ENCODE measurements at places on chromosomes 3 and 15.

- no peak for DNase-seq
Observed at GRCh38 chr3:52809662-52810377, 15.2 kb downstream of the ITIH3 start.

DNA sequence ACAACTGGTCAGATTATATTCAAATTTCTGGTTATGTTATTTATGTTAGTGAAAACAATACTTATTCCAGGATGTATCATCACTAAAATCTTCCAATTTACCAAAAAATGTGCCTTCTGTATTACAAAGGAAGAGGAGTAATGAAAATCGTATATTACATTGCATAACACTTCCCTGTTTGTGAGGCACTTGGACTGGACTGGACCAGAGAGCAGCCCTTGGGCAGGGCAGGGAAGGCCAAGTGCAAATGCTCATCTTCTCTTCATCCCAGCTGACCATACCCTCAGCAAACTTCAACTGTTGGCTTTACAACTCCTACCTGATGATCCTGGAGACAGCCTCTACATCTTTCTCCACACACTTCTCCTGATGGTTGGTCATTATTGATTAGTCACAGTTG is 285.7 kb upstream of the MME start:
- DNase-seq: no peak

DNA sequence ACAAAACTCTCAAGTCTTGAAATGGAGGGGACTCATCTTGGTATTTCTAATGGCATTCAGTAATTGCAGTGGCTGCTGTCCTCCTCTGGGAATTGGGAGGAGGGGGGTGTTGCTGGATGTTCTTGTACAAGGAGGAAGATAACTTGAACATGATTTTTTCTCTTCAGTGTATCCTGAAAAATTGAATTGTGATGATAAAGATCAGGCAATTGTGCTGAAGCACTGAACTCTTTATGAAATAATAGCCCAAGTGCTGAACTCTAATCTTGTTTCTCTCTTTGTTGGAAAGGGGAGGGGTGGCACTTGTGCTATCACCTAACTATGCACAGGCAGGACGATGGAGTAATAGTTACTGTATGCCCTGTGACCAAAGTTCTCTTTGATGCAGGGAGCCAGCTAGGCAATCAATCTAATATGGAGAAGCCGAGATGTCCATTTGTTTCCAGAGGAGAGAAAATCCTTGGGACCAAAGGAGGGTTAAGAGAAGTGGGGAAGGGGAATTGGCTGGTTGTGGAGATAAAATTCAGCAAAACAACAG is 68.1 kb upstream of the ATP2C1 start:
- no peak for DNase-seq

GRCh38 chr15:22951381-22952280 is 28.5 kb downstream of the CYFIP1 start:
- DNase-seq: peak; percentile 73

GRCh38 chr3:86563400-86563970 is 427.5 kb downstream of the VGLL3 start:
- DNase-seq: no peak

DNA sequence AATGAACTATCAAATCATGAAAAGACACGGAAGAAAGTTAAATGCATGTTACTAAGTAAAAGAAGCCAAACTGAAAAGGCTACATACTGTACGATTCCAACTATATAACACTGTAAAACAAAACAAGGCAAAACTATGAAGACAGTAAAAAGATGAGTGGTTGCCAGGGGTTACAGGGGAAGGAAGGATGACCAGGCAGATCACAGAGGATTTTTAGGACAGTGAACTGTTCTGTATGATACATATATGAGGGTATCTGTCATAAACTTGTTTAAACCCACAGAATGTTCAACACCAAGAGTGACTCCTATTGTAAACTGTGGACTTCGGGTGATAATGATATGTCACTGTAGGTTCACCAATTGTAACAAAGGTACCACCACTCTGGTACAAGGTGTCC is 60.6 kb downstream of the CHSY1 start:
- no peak for DNase-seq

DNA sequence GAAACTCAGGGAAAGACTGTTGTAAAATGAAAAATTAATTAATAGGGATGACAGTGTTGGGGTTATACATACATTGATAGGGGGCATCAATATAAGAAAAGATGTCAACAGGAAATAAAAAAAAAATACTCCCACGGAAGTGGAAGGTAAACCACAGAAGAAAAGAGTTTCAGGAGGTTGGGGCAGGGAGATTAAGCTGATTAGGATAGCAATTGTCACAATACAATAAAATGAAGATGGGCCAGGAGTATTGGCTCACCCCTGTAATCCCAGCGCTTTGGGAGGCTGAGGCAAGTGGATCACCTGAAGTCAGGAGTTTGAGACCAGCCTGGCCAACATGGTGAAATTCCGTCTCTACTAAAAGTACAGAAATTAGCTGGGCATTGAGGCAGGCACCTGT is 536.1 kb downstream of the AGBL1 start:
- no peak for DNase-seq

- no peak for DNase-seq
Observed at GRCh38 chr3:52721002-52721729, 15.3 kb downstream of the SPCS1 start.

DNA sequence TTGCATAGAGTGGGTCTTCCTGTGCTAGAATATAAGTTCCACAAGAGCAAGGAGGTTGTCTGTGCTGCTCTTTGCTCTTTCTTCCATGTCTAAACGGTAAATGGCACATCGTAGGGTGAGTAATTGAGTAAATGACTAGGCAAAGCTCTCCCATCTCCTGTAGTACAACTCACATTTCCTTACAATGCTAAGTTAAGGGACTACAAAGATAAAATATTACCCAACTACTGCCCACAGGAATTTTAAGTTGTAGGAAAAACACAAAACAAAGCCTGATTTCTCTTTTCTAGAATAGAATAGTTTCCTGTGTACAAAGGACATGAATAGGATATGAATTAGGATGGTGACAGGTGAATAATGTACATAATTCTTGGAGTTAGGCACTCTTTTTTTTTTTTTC is 19.9 kb upstream of the LRIG1 start:
- DNase-seq: no peak

GRCh38 chr3:130900959-130901358 is 7.1 kb downstream of the ATP2C1 start:
- no peak for DNase-seq

- no peak for DNase-seq
Observed at GRCh38 chr3:149936812-149937230, 33.9 kb downstream of the PFN2 start.

GRCh38 chr3:30586096-30586805 is 20.1 kb upstream of the TGFBR2 start:
- DNase-seq: no peak

GRCh38 chr3:65955792-65956477 is 82.8 kb downstream of the MAGI1 start:
- no peak for DNase-seq

GRCh38 chr3:72727172-72727571 is 121.1 kb downstream of the SHQ1 start:
- DNase-seq: no peak

DNA sequence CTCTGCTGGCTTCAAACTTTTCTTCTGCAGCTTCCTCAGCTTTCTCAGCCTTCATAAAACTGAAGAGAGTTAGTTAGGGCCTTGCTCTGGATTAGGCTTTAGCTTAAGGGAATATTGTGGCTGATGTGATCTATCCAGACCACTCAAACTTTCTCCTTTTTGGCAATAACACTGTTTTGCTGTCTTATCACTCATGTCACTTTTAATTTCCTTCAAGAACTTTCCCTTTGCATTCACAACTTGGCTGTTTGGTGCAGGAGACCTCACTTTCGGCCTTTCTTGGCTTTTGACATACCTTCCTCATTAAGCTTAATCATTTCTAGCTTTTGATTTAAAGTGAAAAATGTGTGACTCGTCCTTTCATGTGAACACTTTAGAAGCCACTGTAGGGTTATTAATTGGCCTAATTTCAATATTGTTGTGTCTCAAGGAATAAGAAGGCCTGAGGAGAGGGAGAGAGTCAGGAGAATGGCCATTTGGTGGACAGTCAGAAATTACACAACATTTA is 60.7 kb downstream of the SLC24A1 start:
- DNase-seq: no peak

DNA sequence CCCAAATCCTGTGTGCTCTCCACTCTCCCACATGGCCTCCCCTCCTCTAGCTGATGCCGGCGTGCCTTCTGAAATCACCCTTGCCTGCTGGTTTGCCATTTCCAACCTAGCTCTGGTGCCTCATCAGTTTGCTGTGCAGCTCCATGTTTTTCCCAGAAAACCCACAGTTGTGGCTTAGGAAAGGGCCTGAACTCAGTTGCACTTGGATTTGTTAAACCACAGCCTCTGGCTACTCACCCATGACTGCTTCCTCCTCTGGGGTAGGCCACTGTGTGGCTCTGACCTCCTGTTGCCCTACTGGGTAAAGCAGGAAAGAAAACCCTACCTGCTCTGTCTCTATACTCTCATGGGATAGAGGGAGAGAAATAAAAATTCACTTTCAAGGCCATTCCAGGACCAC is 97.3 kb downstream of the DAPK2 start:
- DNase-seq: no peak

DNA sequence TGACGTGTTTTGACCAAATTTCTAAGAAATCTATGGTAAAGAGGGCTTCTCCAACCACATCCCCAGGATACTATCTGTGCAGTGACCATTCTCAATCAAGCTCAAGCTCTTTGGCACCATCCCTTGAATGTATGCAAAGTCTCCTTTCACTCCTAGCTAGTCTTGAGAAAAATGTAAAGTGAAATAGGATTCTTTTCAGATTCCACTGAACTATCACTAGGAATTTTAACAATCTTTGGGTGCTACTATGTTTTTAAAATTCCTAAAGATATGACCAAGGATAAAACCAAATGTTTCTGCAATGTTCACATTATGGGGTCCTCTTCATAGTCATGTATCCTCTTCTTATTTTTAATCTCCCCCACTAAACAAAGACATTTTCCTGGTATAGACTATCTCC is 107.8 kb downstream of the TMCO5A start:
- no peak for DNase-seq

GRCh38 chr15:33016405-33017024 is 178.0 kb downstream of the FMN1 start:
- no peak for DNase-seq

DNA sequence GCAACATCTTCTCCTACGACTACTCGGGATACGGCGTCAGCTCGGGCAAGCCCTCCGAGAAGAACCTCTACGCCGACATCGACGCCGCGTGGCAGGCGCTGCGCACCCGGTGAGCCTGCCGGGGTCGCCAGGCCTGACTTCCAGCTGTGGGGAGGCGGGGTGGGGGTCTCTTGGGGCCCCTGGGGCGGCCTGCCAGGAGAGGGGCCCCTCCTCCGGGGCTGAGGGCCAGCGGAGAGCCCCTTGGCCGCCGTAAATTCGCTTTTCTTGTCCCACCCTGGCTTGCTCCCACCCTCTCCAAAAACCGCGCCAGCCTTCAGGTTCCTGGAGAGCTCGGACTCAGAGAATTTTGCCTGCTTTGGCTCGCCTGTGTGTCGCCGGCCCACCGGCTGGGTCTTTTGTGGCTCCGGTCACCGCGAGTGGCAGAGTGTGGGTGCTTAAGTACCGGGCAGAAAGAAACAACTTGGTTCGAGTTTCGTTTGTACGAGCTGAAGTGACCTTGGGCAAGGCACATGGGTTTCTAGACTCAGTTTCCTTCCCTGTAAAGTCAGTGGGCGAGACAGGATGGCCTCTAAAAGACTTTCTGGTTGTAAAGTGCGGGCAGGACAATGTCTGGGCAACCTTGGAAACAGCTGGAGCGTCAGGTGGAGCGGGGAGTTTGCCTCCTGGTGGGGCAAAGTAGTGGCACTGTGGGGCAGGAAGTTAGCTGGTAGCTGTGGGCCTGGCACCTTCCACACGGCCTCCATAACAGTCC is 976 bp downstream of the ABHD17C start:
- DNase-seq: no peak

GRCh38 chr15:71485094-71485693 is 325.2 kb upstream of the NR2E3 start:
- no peak for DNase-seq

- no peak for DNase-seq
Observed at GRCh38 chr3:115616461-115616860, 6.8 kb upstream of the GAP43 start.

GRCh38 chr3:12919205-12919604 is 77.8 kb upstream of the RPL32 start:
- DNase-seq: no peak

DNA sequence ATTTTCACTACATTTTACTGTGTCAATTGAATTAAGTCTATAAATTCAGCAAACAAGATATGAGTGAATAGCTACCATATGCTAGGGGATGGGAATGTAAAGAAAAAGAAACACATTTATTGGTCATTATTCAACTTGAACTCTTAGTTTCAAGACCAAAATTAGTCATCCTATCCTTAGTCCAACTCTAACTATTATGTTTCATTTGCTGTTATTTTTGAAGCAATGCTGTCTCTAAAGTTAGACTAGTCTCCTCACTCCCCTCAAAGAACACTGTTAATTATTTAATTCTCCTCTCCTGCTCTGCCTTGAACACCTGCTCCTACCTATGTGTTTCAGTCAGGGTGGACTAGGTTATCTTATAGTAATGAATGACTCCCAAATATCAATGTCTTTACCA is 920.9 kb downstream of the TUSC7 start:
- DNase-seq: no peak

DNA sequence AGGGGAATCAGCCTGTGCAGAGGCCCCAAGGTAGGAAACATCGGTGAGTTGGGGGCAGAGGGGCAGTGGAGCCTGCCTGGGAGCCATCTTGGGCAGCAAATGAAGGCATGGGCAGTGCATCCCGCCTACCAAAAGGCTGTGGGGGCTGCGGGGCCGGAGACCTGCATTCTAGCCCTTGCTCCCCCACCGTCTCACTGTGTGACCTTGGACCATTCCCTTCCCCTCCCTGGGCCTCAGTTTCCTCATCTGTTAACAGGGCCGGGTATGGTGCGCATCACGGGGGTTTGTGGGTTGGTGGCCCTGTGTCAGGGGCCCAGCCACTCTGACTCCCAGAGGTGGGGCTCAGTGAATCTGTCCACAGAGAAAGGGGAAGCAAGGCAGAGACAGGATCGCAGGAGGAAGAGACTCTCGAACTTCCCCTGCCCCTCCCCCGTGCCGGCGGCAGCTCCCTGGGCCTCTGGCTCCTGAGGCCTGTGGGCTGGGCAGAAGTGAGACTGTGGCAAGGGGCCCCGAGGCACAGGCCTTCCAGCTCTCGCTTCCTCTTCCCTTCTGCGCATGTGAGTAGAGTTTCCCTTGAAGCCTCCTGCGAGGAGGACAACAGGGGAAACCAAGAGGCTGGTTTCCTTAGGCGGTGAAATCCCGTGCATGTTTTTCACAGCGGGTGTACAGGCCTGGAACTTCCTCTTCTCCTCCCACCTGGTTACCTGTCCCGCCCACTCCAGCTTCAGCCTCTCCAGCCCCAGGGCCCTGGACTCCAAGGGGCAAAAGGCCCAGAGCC is 42.9 kb downstream of the IDH2 start:
- DNase-seq: peak; percentile 95

DNA sequence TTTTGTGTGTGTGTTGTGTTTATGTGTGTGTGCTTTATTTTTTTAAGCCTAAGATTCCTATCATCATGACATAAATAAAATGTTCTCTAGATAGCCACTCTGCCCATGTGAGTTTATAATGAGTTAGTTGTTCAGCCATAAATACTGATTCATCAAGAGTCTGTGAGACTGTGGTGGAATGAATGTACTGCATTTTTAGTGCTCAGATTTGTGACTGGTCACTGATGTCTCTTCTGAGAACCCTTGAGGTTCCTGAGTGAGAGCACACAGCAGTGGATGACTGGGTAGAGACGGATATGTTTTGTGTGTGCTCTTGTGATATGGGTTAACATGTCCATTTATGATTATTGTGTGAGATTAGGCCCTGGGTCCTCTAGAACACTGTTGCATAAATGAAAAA is 51.2 kb downstream of the SETD5 start:
- no peak for DNase-seq

Measured in cardiac septum (tissue), 1 donor.